ENCODE measurements at places on chromosomes 6 and 20. TPM values are rescaled to one million over a fixed set of nuclear protein-coding genes. Genes with fewer than 3 reads are reported as not detected.

ANGPT4 gene
- total RNA-seq = 0.27 TPM

- no peak for DNase-seq
These were observed 41.0 kb downstream of the ZNF292 start for GRCh38 chr6:87196275-87196842.

HFE gene
- total RNA-seq = 13.9 TPM

DNA sequence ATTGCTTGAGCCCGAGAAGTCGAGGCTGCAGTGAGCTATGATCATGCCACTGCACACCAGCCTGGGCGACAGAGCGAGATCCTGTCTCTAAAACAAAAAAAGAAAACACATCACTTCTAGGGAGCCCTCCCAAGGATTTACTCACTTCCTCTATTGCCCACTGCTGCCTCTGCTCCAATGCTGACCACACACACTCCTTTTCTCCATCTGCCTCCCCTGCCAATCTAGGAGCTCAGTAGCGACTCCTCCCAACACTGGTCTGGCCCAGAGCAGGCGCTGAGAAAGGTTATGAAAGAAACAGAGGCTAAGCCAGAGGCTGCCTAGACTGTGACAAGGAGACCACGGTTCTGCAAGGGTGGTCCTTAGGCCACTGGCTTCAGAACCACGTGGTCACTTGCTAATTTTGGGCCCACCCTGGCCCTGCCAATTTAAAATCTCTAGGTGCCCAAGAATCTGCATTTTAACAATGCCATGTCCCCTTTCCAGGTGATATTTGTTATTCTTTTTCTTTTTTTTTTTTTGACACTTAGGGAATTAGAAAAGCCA is 1.3 kb upstream of the E2F1 start:
- DNase-seq = no peak

DNA sequence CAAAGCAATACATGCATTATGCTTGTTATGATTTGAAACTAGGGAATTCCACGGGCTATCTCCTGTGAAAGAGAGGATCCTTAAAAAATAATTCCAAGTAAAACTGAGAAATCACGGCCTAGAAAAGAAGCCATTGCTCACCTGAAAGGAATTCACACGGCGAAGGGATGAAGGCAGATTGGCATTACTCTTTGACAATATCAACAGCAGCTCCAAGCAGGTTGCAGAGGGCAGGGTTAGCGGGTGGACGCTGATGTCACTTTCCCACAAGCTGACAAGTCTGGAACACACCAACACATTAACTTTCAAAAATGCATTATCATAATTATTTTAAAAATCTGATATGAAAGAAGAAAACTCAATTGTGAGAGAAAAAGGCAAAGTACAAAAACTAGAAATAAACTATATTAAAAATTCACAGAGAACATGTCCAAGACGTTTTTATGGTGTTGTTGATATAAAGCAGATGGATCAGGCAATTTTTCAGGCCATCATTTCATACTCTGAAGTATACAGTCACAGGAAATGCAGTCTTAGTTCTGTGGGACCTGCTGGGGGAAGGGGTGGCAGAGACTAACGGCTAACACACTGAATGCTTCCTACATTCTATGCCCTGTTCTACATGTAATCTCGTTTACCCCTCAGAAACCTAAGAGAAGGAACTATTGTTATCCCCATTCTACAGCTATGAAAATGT is 108.3 kb downstream of the UBE3D start:
- no peak for DNase-seq

GRCh38 chr6:144189351-144189750 is 39.0 kb downstream of the STX11 start:
- no peak for DNase-seq

DNA sequence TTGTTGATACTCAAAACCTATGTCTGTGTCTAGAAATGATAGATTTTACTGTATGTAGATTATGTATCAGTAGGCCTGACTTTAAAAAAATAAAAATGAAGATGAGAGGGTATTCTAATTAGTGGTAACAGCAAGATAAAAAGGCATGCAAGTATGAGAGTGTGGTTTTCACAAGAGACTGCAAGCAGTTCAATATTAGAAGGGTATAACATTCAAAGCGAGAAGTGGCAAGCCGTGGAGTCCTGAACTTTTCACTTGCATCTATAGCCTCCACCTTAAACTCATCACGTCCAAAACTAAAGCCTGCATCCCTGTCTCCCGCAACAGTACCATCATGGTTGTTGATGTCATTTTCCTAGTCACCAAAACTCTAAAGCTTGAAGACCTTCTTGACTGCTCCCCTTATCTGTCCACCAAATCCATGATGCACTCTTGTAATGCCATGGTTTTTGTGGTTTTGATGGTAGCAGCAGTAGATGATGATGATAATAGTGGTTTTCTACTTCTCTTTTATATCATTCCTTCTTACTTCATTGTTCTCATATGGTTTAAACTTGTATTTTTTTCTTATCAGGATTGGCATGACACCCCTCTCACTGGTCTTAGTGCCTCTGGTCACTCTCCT is 9.2 kb upstream of the CGA start:
- DNase-seq = no peak

- DNase-seq = no peak
These were observed 195.6 kb downstream of the PKHD1 start for GRCh38 chr6:51891784-51892183.

GPR63 gene
- 0.49 TPM for total RNA-seq

- DNase-seq = no peak
These were observed 767 bp upstream of the PAX1 start for GRCh38 chr20:21704408-21705385.

- no peak for DNase-seq
These were observed 160.3 kb upstream of the ATXN1 start for GRCh38 chr6:16921399-16922110.

DNA sequence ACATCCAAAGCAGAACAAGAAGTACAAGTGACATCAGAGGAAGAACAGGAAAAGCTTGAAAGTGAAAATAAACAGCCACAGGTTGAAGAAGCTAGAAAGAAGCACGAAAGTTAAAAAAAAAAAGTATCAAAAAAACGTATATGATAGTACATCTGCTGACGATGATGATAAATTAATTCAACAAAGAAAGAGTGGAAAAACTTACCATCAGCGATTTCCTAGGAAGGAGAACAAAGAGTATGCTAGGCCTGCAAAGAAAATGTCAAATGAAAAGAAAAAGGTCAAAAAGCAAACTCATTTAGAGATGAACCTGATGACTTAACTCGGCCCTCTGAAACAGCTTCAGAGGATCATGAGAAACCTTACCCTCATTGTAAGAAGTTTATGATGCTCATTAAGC is 3.7 kb downstream of the SAYSD1 start:
- no peak for DNase-seq

DNA sequence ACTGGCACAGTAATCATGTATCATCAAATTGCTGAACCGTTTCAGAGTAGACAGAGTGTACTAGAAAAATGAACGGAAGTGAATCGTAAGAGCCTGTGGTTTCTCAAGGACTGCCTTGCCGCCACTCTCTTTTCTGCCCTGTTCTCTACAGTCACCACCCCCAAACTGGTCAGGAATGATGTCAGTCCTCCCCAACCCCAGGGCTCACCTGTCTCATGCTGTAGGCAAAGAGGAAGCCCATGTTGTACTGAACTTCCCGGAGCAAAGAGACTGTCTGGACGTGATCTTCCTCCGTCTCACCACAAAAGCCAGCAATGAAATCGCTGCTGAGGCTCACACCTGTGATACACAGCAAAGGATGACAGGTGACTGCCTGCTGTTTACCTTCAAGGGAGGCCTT is 31.0 kb downstream of the CDK5RAP1 start:
- DNase-seq = no peak

GRCh38 chr6:36033935-36034334 is 6.3 kb downstream of the MAPK14 start:
- no peak for DNase-seq

DNA sequence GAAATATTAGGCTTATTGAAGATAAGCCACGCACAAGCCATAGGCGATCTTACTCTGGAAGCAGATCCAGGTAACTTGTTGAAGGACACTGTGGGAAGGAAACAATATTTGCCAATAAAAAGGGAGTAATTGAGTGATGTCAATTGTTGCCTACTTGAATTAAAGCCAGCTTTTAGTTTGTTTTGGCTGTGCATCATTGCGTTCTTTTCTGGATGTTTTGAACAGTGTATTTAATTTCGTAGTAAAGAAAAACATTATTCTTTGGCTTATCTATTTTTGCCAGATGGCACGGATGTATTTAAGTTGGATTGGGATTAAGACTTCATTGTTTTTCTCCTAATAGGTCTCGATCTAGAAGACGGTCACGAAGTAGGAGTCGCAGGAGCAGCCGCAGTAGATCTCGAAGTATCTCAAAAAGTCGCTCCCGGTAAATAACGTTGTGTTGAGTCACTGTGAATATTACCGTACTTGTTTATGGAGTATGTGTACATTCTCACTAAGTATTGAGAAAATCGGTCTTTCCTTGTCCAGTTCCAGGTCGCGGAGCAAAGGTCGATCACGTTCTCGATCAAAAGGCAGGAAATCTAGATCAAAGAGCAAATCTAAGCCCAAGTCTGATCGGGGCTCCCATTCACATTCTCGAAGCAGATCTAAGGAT is 2.6 kb downstream of the SRSF6 start:
- DNase-seq = no peak

GRCh38 chr20:37479925-37480691 is 40.9 kb upstream of the NNAT start:
- DNase-seq = no peak

GRCh38 chr6:159973951-159974350 is 5.1 kb downstream of the IGF2R start:
- no peak for DNase-seq

DNA sequence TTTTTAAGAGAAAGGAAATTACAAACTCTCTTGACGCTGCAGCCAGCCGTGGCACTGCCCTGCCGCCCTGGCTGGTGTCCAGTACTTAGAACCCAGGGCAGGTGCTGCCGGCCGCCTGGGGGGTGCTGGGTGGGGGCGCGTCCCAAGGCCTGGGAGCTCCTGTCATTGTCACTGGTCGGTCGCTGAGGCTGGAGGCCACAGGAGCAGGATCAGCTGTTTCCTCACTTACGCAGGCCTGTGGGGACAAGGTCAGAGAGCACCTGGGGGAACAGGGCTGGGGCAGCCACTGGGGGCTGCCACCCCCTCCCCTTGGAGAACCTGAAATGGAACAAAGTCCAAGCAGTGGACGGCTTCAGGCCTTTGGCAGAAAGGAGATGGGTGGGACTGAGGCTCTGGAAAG is 5.6 kb downstream of the BIRC7 start:
- DNase-seq = no peak

GRCh38 chr20:40370800-40371199 is 318.2 kb downstream of the MAFB start:
- DNase-seq = no peak

FKBP1C gene
- total RNA-seq = 0.89 TPM

OTOR gene
- not detected for total RNA-seq

GRCh38 chr6:42417641-42418112 is 34.0 kb downstream of the TRERF1 start:
- no peak for DNase-seq

DNA sequence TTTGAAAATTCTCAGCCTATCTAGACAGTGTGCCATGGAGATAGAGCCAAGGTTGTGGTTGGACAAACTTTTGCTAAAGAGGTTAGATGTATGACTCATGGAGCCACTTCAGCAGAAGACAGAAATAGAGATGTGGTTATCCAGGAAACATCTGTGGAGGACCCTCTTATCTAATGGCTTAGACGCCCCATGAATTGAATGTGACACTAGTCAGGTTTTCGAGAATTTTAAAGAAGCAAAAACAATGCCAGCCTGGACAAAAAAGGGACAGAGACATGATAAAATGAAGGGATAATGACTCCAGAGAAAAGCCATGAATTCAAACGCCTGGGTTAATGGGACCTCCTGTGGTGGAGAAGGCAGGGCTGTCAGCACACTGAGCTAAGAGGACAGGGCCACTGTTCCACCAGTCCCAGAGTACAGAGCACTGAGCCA is 280.5 kb downstream of the CLVS2 start:
- DNase-seq = no peak

DNA sequence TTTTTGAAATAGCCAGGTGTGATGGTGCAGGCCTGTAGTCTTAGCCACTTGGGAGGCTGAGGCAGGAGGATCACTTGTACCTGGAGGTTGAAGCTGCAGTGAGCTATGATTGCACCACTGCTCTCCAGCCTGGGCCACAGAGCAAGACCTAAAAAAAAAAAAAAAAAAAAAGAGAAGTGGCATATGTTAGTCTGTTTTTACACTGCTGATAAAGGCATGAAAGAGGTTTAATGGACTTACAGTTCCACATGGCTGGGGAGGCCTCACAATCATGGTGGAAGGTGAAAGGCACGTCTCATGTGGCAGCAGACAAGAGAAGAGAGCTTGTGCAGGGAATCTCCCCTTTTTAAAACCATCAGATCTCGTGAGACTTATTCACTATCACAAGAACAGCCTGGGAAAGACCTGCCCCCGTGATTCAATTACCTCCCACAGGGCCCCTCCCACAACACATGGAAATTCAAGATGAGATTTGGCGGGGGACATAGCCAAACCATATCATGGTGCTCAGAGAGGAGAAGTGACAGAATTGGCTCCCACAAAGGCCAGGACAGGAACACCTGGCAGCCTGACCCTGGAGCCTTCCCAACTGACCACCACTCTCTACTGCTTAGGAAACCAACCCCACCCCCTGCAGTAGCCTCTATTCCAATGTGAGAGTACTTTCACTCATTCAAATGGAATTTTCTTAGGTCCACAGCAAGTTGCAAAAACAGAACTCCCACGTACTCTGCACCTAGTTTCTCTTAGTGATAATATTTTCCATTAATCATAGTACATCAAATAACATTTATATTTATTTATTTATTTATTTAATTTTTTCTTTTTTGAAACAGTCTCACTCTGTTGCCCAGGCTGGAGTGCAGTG is 29.8 kb downstream of the ARHGAP40 start:
- no peak for DNase-seq

- DNase-seq = no peak
These were observed 18.6 kb downstream of the FARS2 start for GRCh38 chr6:5279891-5280338.

- DNase-seq = no peak
These were observed 109.0 kb downstream of the TFAP2A start for GRCh38 chr6:10305790-10306415.

CLPSL2 gene
- not detected for total RNA-seq

- DNase-seq = no peak
These were observed 93.3 kb downstream of the PERP start for GRCh38 chr6:138013959-138014358.

HMGN4 gene
- total RNA-seq = 40.3 TPM

DNA sequence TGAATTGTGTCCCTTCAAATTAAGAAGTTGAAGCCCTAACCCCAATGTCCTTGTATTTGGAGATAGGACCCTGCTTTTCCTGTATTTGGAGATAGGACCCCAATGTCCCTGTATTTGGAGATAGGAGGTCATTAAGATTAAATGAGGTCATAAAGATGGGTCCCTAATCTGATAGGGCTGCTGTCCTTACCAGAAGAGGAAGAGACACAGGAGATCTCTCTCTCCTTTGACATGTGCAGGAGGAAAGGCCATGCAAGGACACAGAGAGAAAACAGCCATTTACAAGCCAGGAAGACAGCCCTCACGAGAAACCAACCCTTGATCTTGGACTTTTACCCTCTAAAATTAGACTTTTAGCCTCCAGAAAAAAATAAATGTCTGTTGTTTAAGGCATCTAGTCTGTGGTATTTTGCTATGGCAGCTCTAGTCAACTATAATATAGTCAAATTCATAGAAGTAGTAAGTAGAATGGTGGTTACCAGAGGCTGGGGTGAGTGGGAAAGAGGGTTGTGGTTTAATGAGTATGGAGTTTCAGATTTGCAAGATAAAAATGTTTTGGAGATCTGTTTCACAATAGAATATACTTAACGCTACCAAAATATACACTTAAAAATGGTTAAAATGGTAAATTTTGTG is 59.3 kb downstream of the UBE3D start:
- DNase-seq = no peak

GRCh38 chr6:3835055-3835731 is 14.0 kb upstream of the FAM50B start:
- no peak for DNase-seq

CYB5R4 gene
- 18.1 TPM for total RNA-seq
